D341Med (cell line): ENCODE measurements at places on chromosomes 6 and 20.

DNA sequence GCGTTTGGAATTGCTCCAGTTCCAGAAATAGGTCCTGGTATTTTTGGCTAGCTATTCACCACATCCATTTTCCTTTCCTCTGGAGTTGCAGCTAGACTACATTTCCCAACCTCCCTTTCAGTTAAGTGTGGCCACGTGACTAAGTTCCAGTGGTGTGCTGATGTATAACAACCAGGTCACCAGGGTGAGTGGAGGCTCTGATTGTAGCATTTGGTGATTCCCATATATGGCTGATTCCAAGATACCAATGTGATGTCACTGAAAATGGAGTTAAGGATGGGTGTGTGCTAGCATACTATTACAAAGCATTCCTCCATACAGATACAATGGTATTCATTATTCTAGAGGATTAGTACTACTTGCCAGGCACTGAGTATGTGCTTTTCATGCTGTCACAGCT, 49.7 kb upstream of the STK35 start:
- DNase-seq = no peak

DNA sequence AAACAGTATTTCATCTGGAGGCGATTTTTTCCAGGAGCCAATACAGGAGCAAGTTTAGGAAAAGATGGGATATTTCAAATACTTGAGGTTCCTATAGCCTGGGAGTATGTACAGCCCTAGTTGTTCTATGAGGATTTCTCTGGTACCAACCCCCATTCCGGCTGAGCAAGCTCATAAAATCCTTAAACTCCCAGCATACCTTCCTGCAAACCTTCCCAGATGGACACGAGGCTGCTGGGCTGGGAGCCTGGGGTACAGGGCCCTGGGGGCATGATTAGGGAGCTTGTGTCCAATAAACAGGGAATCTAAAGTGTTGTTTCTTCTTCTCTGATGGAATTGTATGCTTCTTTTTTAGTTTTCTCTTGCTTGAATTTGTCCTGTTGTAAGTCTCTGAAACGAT, 1.5 kb downstream of the PRRC2A start:
- DNase-seq = no peak

DNA sequence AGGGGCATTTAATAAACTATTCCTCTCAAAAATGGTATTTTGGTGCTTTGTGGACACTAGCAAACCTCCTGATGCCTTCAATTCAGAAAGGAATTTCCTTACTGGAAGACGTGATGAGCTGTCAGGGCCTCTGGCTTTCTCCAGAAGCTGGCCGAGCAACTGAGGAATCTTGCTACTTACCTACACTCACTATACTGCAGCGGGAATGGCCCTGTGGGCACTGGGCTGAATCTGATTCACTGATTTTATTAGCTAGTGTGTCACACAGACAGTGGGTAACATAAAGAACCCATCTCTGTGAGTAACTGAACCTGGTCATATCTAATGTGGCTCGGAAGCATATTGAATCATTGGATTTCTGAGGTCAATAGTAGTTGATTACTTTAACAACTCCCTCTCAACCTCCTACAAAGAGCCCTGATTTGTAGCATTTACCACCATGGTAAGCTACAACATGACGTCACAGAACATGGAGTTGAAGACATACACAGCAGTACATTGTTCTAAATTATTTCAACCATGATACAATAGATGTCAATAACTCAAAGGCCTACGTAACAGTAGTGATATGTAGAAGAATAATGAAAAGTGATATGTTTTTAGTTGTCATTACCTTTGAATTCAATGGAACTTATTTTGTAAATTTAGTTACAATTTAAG, 232.1 kb downstream of the SYNE1 start:
- no peak for DNase-seq

- DNase-seq = no peak
These were observed 117.3 kb downstream of the PSMB1 start for GRCh38 chr6:170435766-170436165.

GRCh38 chr6:170186941-170187668, 103.8 kb downstream of the DLL1 start:
- no peak for DNase-seq

DNA sequence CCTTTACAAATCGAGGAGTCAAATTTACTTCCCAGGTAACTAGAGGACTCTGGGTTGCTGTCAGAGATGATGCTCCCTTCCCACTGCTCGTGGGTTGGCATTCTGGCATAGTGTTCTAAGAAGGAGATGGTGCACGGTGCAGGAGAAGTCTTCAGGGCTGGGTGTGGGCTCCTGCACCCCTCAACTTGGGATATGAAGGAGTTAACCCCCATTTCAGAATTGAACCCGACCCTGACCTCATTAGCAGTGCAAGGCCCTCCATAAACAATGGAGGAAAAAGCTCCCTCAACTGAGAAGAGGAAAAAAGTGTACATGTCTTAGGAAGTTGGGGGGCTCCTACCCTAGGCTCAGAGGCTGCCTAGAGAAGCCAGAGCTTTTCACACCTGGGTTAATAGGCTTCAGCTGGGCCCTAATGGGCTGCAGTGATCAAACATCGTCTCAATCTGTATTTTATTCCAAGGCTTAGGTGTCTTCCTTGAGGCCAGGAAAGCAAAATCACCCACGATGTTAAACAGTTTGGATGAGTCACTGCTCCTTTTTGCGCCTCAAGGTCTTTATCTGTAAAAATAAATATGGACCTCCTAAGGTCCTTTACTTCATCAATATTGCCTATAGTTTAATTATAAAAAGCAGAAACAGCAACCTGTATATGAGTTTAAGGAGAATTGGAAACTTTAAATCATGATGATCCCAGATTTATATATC, 29.4 kb downstream of the TFAP2B start:
- DNase-seq = no peak

- no peak for DNase-seq
These were observed 35.6 kb downstream of the ADGRF4 start for GRCh38 chr6:47733879-47734558.

DNA sequence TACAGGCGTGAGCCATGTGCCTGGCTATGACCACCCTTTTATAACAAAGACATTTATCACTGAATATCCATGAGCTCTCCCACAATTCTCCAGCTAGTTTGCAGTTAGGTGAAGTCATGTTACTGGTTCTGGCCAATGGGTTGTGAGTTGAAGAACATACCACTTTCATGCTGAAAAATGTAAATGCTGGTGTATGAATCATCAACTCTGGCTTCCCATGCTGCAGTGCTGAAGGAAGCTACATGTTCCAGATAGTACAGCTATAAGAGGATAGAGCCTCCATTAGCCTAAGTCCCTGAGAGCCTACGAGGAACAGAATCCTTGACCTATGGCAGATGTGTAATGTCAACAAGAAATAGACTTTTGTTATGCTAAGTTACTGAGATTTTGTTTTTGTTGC, 180.4 kb downstream of the BTBD9 start:
- no peak for DNase-seq

DNA sequence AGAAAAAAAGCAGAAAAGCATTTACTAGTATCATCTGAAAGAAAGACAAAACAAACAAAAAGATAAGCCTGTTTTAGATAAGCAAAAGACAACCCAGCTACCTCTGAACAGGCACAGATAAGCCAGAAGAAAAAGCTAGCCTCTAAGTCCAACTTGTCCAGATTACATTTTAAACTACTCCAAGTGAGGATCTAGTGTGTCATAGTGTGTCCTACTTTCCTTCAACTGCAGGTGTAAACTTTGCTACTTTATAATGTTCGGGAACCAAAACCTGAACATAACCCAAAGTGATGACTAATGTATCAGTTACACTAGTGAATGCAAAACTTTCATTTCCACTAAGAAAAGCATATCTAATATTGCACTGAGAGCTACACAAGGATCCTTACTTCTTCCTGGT, 19.5 kb downstream of the ADNP start:
- no peak for DNase-seq

- DNase-seq = no peak
These were observed 78.2 kb downstream of the CDH22 start for GRCh38 chr20:46230106-46230491.

- no peak for DNase-seq
These were observed 73.2 kb downstream of the VEGFA start for GRCh38 chr6:43843097-43843645.

DNA sequence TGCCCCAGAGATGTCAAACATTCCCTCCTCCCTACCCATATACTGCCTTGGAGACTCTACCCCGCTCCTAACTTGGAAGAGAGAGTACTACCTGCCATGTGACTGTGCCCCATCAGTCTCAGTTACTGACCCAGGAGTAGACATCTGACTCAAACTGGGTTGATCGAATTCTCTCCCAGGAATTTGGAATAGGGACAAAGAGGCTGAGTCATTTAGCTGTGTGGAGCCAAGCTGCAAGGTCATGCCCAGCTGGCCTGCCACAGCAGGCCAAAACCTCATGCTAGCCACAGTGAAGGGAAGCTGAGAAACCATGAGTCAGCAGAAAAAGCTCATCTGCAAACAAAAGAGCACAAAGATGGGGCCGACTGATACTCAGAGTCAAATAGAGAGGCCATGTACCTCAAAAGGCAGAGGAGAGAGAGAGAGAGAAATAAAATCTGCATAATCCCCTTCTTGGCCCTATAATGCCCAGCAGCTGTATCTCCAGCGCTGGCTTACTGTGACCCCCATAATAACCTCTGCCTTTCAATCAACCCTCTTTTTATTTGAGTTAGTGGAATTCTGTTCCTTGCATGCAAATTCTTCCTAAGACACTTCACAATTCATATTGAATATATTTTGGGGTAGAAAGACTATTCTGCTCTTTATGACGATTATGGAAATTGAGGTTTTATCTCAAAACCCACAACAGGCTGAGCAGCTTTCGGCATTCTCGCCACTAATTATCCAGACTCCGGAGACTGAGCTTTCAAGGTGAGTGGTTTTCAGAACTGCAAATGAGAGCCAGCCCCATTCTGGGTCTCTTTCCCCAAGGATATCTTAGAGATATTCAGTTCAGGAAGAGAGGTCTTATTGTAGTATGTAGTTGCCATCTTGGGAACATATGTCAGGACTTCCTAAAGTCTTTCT, 21.4 kb upstream of the AKIRIN2 start:
- no peak for DNase-seq

DNA sequence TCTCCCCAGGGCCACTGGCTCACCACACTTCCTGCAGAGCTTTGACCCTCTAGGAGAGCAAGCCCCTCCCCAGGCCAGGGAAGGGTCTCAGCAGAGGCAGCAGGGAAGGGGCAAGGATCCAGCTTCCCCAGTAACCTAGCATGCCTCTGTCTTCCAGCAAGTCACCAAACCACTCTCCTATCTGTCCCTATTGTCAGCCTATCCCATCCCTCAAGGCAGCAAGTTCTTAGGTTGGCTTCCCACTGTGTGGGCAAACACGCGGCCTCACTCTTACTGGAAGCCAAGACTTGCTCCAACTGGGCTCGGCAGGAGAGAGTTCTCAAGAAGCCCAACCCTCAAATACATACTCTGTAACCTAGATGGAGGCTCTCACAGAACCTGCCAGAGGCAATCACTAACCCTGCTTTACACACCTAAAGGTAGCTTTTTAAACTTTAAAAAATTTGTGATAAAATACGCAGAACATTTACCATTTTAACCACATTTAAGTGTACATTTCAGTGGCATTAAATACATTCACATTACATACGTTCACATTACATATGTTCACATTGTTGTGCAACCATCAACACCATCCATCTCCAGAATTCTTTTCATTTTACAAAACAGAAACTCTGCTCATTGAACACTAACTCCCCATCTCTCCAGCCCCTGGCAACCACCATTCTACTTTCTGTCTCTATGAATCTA, 58.5 kb downstream of the MRPL14 start:
- DNase-seq = no peak

DNA sequence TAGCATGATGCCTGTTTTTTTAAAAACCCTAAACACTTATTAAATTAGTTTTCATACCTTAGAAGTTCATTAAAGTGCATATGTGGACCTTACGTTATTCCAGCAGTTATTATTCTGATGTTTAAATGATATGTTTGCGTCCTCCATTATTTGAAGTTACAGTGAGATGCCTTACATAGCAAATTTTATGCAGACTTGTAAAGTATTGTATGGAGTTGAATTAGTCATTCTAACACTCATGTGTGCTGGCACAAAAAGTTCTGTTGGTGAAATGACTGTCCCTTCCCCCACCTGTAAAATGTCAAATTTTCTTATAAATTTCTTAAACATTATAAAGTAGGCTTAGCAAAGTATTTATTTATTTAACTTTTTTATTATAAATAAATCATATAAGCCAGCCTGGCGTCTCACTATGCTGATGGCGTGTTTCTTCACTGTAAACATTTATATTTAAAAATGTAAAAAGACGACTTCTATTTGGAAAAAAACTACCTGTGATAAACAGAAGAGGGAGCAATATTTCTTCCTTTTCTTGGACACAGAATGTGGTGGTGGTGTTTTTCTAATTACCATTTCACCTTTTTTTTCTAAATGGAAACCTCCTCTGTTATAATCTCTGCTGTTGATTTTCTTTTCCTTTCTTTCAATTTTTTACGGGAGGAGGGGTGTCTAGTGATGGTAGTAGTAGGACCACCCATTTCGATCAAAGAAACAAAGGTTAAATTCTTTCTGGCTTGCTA, 155.4 kb downstream of the RFPL4B start:
- DNase-seq = no peak

GRCh38 chr6:26526928-26527327, 11.2 kb upstream of the HMGN4 start:
- no peak for DNase-seq
